ENCODE measurements at places on chromosomes 11 and 22.
A peak's percentile ranks its signal among the peaks of the same experiment; 100 is the strongest.

DNA sequence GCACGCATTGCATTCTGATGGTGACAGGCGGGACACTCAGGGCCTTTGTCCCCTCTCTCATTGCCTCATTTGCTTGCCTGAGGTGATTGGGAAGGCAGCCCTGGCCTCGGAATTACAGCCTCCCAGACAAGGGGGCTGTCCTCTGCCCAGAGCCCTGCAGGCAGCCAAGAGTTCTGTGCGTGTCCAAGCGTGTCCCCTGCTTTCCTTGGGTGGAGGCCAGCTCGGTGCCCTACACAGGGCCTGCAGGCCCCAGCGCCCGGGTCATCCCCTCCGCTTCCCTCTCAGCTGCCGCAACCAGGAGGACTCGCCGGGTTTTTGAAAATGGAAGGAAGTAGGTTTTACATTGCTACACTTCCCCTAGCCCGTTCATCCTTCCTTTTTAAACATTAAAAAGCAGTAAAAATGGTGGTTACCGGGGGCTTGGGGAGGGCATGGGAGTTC is 1.9 kb downstream of the GRAMD4 start:
- no peak for DNase-seq

GRCh38 chr11:79493555-79494171 is 52.8 kb upstream of the TENM4 start:
- DNase-seq = peak; percentile 69

DNA sequence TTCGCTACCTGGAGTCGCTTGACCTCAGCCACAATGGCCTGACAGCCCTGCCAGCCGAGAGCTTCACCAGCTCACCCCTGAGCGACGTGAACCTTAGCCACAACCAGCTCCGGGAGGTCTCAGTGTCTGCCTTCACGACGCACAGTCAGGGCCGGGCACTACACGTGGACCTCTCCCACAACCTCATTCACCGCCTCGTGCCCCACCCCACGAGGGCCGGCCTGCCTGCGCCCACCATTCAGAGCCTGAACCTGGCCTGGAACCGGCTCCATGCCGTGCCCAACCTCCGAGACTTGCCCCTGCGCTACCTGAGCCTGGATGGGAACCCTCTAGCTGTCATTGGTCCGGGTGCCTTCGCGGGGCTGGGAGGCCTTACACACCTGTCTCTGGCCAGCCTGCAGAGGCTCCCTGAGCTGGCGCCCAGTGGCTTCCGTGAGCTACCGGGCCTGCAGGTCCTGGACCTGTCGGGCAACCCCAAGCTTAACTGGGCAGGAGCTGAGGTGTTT is 12.8 kb downstream of the TSKU start:
- no peak for DNase-seq

- DNase-seq = peak; percentile 58
Observed at GRCh38 chr11:64060861-64061444, 25.2 kb downstream of the FLRT1 start.

DNA sequence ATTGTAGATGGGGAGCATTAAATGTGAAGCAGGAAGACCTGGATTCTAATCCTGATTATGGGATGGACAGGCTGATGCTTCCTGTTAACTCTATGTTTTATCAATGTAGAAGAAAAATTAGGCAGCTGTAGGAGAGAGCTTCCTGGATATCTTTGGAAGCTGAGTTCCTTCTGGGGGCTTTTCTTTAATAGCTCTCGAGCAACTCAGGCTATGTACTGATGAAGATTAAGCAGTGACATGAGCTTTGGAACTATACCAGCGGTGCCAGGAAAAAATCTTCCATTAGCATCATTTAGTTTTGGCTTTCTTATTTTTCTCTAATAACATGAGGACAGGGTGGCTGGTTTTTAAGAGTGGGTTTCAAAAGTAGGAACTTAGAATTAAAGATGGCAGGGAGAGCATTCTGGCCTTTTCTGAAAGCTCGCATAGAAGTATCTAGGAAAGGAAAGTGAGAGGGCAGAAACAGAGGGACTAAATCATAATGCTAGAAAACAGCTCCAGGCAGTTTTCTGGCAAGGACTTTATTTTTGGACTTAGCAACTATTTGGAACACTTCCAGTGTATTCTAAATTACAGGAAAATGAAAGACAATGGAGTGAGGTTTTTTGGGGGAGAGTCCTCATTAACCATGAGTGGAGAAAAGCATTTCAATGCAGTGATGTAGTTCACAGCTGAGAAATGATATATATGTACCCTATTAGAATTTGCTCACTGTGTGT is 69.2 kb upstream of the RRM1 start:
- no peak for DNase-seq

- peak; percentile 18 for DNase-seq
Observed at GRCh38 chr11:27350511-27350910, 12.5 kb downstream of the CCDC34 start.

DNA sequence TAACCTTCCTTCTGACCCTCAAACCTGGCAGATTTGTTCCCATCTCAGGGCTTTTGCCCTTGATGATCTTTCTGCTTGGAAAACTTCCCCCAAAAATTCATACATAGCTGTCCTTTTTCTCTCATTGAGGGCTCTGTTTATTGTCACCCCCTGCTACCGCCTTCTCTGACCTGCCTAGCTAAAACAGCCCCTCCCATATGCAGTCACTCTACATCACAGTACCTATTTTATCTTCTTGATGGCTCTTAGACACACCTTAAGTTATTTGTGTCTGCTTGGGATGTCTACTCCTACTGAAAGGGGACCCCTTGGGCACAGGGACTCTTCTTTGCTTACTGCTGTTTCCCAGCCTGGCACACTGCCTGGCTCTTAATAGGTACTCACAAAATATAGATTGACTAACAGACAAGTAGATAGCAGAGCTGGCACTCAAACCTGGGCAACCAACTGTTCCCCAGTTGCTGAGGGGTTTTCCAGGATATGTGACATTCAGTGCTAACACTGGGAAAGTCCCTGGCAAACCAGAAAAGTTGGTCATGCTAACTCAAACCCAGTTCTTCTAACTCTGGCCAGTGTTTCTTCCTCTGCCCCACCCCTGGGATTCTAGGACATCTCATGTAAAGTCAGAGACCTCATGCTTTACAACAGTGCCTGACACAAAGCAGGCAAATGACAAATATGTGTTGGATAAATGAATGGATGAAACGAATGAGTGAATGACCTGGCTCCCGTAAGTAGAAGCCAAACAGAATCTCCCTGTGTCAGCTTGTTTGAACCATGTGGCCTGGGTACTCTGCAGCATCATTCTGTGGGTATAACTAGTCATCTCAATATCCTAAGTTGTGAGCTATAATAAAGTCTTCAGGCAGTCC is 19.8 kb upstream of the FJX1 start:
- DNase-seq = no peak

DNA sequence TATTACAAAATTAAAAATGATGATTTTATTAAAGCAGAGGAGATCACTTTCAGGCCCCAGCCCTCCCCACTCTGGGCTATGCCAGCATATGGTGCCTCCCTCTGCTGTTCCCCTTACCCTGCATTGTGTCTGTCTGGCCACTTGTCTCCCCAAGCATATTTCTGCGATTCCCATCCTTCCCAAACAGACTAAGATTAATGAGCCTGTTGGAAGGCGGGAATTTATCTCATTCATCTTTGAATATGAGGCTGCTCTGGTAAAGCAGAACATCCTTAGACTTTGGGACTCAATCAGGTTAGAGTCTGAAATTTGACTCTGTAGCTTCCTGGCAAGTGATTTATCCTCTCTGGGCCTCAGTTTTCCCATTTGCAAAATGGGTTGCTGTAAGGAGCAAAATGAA is 25.7 kb downstream of the AMPD3 start:
- DNase-seq = no peak

DNA sequence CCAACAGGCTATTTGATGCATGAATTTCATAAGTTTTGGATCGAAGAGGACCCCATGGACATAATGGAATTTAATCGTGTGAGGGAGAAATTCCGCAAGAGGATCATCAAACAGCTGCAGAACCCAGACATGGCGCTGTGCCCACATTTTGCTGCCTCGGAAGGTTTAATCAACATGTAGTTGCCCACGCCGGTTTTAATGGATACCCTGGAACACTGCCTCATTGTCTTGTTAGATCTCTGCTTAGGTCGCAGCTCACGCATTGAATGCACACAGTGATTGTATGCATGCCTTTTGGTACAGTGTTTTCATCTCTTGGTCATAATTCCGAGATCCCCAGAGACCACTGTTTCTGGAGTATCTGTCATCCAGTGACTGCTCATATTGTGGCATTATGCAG is 46.8 kb downstream of the SLN start:
- DNase-seq = no peak

DNA sequence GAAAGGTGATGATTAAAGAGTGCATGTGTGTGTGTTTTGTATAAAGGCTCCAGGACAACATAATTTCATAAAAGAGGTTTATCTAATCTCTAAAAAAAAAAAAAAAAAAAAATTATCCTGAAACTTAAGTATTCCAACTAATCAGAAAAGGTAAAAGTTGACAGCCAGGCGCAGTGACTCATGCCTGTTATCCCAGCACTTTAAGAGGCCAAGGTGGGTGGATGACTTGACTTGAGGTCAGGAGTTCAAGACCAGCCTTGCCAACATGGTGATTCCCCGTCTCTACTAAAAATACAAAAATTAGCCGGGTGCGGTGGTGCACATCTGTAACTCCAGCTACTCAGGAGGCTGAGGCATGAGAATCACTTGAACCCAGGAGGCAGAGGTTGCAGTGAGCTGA is 632.7 kb upstream of the CHORDC1 start:
- no peak for DNase-seq

DNA sequence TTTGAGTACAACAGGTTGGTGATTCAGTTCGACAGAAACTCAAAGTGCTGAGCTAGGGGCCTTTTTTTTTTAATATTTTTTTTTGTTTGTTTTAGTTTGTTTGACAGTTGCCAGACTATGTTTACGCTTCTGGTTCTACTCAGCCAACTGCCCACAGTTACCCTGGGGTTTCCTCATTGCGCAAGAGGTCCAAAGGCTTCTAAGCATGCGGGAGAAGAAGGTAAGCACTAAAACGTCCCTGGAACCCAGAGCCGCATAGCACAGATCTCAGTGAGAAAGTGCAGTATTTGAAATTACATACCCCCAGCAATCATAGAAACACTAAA is 649 bp downstream of the PRRG4 start:
- no peak for DNase-seq
